ENCODE measurements at places on chromosomes 7 and 10.

DNA sequence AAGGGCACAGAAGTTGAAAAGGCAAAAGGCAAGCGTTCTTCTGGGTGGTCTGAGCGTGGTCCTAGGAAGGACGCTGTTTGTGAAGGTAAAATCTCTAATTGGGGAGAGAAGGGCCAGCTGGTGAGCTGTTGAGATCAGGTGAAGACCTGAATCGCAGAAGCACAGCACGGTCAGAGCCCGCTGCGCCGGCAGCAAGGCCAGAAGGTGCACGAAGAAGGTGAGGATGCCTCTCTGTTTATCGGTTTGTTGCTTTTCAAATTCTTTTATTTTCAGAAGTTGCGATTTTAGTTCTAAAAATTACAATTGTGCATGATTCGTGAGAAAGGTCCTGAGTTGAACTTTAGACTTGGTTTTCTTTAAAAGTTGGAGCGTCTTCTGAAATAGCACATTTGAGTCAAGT is 247.8 kb upstream of the FOXK1 start:
- DNase-seq: no peak

- peak; percentile 62 for DNase-seq
These were observed 193.5 kb upstream of the GPR26 start for GRCh38 chr10:123472606-123473005.

GRCh38 chr10:114388275-114388674 is 16.0 kb downstream of the AFAP1L2 start:
- DNase-seq: no peak

GRCh38 chr7:116726713-116727431 is 54.9 kb downstream of the MET start:
- no peak for DNase-seq

- no peak for DNase-seq
These were observed 37.2 kb downstream of the VOPP1 start for GRCh38 chr7:55534916-55535590.

Measured in H9 (cell line).